Fibroblast of pulmonary artery (primary cell): ENCODE measurements at places on chromosomes 6 and 20.

- peak; percentile 11 for DNase-seq
Observed at GRCh38 chr20:11581271-11581670, 336.4 kb upstream of the BTBD3 start.

DNA sequence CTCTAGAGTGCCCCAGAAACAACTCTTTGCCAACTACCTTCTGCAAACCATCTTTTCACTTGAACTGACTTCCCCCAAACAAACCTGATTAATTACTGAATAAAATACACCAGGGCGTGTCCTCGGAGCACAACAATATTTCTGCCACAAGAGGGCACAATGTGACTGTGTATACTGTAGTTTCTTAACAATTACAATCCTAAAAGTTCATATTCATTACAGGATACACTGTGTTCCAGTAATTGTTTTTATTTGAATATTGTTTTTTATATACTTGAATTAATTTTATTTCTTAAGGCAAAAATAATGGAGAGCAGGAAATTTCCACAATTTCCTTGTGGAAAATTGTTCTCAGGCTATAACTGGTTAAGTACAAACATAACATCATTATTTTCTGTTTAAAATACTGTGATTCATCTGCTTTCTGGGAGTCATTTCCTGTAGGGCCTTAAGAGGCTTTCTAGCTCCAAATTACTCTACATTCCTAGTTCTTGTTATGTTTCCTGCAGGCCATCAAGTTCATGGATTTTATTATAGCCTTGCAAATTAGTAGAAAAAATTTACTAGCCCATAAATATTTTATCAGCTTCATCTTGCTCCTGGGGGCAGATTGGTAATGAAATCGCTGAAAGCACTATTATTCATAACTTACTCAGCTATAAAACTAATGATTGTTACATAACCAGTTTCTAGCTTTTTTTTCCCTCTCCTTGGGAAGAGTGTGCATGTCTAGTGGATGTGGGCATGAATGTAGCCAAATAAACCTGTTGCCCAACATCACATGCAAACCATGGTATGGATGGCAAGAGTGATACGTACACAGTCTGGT lies 51.9 kb upstream of the SLC22A16 start:
- peak; percentile 89 for DNase-seq

DNA sequence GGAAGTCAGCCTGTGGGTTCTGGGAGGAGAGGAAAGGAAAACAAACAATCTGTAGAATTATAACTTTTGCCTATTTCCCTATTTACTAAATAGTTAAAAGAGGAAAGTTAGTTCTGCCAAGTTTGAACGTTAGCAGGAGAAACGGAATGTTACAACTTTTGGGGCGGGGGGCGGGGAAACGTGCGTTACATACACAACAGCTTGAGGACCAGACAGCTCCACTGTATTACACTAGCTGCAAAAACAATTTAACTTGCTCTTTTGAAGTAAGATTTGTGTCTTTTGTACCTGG lies 498 bp upstream of the PRDM1 start:
- no peak for DNase-seq

DNA sequence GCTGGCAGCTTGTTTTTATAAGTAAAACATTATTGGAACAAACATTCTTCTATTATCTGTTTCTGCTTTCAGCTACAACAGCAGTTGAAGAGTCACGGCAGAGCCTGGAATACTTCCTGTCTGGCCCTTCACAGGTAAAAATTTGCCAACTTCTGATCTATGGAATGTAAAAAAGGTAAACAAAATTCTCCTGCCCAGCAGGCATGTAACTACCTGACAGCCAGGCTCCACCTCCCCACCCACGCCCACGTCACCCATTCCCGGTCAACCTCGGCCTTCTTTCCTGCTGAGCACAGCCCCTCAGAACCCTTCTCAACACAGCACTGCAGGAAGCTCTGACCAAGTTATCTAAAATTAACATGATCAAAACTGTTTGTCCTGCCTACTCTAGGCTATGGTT lies 166.0 kb downstream of the DLL1 start:
- no peak for DNase-seq

- DNase-seq = no peak
Observed at GRCh38 chr6:139080255-139080920, 51.8 kb downstream of the ABRACL start.

- no peak for DNase-seq
Observed at GRCh38 chr6:164741938-164742451, 567.4 kb downstream of the C6orf118 start.

DNA sequence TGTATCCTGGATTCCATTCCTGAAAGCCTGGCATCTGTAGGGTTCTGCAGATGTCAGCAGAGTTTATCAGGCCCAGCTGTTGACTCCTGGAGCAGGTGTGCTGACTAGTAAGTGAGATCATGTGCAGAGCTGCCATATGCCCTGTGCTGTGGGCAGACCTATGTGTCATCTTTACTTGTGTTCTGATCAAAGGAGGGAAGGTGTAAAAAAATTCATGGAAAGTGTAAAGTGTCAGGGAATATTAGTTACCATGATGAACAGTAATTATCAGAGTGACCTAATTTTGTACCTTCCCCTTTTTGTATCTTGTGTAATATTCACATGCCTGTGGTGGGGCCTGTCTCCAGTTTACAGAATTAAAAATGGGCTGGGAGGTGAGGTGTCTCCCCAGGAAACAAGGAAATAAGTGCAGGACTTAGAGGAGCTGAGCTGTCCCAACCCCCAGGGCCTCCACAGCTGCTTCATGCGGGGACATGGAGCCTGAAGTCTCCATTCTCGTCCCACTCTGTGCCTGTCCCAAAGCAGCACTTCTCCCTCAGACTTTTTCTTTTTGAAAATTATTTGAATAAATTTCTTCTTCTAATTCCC lies 148.2 kb upstream of the GGTLC1 start:
- DNase-seq = no peak

DNA sequence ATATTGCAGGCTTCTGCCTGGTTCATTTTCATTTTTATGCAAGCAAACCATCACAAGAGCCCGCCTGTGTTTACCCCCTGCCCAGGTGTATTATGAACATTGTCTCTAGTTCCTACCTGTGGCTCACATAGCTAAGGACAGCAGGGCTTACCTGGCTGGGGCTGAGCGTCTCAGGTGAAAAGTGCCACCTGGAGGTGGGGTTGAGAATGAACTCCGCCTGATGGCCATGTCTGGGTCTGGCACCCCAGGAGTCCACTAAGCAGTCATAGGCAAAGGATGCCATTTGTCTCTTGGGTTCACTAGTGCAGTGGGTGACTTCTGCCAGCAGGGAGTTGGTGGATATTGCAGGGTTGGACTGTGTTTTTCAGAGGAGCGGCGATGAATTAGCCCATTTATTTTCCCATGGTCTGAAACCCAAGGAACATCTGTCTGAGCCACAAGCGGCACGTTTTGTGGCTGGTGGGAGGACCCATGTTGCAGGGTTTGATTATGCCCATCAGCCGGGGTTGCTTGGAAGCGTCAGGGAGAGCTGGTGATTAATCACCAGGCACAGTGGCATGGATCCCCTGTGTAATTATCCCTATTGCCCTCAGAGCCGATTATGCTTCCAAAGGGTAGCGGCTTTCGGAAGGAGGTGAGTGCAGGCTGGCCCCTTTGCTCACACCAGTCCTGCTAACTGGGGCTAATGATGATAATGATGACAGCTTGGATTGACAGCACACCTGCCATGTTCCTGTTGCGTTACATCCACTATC lies 92.1 kb downstream of the CDH26 start:
- DNase-seq = no peak

DNA sequence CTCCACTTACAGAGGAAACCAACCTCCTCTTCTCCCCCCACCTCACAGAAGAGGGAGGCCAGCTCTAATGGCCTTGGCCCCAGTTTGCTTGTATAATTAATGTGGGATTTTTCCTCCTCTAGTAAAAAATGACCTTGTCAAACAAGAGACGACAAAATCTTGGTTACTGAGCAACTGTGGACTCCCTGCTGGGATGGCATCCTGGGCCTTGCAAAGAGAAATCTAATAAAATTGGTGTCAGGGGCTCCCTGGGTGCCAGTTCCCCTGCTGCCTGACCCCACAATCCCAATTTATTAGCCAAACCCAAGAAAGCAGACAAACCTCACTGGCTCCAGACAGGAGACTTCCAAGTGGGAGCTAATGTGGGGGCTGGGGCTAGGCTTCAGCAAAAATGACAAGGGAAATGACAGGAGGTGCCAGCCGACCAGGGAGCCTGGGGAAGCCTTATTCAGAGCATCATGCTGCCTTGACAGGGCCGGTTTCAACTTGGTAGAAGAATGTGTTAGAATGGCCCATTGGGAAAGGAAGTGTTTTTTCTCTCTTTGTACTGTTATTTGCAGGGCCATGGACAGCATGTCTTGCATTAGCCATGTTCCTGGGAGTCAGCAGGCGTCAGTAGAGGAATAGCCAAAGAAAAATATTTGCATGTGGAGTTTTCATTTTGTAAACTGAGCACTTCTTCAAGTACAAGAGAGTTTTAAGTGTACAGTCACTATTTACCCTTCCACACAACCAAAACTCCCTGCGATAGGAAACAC lies 816.9 kb downstream of the DHX35 start:
- DNase-seq = no peak

DNA sequence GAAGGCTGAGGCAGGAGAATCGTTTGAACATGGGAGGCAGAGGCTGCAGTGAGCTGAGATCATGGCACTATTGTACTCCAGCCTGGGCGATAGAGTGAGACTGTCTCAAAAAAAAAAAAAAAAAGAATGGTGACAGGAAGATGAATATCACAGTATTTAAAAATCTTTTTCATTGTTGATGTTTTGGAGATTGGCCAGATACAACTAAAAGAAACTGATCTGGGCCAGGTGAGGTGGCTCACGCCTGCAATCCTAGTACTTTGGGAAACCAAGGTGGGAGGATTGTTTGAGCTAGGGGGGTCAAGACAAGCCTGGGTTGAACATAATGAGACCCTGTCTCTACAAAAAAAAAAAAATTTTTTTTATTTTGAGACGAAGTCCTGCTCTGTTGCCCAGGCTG lies 52.1 kb downstream of the TRAF3IP2 start:
- no peak for DNase-seq

DNA sequence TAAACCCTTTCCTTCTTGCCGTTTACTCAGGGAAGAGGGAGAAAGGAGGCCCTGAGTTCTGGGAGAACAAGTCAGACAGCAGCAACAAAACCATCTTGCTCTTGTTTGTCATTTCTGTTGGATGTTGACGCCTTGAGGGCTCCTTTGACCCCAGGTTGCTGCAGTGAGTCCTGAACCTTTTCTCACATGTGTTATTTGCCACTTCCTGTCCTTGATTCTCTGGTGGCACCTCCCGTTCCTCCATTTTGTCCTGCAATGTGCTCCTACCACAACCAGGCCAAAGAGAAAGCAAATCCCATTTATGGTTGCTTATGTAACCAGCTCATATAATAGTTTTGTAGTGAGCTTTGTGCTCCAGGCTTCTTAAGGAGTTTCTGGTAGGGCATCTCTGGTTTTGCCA lies 66.6 kb upstream of the ADGRF4 start:
- no peak for DNase-seq

DNA sequence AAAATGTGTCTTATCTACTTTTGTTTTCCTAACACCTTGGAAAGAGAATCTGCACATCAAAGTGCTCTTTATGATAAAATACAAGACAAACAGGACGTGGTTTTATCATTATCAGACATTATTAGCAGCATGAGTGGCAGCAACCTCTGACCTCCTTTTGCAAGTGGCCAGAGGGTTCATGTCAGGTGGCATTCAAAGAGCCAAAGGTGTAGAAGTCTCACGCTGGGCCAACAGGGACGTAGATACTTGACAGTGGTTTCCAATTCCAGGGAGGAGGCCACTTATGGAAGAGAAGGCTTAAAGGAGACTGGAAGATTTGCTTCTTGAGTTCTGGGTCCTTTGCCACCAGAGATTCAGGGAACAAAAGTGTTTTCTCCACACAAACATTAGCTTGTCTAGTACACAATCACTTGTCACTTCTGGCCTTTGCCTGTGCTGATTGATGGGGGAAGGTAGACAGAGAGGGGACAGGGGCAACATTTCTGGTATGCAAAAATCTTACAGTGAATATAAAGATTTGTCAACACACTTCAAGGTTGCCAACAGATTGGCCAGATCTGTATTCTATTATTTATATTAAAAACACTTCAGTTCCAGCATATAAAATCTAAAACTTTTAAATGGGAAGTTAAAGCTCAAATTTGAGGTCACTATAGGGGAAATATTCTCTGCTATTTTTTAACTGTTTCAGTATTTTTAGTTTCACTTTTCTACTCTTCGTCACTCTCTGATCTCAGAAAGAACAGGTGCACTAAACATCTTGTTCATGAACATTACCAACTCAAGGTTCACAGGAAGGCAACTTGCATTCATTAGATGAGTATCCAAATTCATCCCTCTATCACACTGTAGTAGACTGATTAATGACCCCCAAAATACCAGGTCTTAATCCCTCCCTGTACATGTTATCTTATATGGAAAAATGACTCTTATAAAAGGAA lies 52.1 kb upstream of the FBXO30 start:
- no peak for DNase-seq

GRCh38 chr6:38183856-38184584 lies 364.5 kb downstream of the ZFAND3 start:
- no peak for DNase-seq

GRCh38 chr6:11681770-11682169 lies 96.8 kb downstream of the ADTRP start:
- no peak for DNase-seq

DNA sequence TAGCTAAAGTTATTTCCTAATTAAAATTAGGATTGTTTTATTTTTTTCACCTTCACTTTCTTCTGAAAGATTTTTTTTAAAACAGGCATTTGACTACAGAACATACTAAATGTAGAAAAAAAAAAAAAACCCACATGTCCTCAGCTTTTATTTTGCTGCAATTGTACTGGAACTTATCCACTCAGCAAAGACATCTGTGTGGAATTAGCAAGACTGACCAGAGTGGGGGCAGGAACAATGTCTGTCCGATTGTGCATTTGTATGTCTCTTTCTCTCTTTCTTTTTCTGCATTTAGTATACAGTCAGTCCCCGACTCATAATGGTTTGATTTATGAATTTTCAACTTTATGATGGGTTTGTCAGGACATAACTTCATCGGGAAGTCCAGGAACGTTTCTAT lies 77.3 kb downstream of the CHD6 start:
- no peak for DNase-seq

GRCh38 chr20:38219006-38219950 lies 41.3 kb downstream of the KIAA1755 start:
- no peak for DNase-seq

GRCh38 chr20:40915756-40916155 lies 112.9 kb upstream of the TOP1 start:
- DNase-seq = no peak

DNA sequence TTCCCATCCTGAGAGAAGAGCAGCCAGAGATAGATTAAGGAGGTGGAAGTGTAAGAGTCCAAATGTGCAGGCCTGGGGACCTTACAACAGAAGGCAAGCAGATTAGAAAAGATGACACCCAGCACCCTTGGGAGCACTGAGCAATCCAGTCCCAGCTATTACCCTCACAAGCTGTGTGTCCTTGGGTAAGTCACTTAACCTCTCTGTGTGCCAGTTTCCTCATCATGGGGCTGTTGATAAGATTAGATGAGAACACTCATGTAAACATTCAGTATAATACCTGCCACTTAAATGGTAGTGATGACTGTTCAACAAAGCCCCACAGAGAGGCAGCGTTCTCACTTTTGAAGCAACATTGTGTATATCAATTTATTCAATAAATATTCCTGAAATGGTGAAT lies 114.8 kb upstream of the CST7 start:
- no peak for DNase-seq

GRCh38 chr6:85390105-85390728 lies 59.7 kb upstream of the NT5E start:
- DNase-seq = no peak
